ENCODE measurements at places on chromosomes 12 and 14.

DNA sequence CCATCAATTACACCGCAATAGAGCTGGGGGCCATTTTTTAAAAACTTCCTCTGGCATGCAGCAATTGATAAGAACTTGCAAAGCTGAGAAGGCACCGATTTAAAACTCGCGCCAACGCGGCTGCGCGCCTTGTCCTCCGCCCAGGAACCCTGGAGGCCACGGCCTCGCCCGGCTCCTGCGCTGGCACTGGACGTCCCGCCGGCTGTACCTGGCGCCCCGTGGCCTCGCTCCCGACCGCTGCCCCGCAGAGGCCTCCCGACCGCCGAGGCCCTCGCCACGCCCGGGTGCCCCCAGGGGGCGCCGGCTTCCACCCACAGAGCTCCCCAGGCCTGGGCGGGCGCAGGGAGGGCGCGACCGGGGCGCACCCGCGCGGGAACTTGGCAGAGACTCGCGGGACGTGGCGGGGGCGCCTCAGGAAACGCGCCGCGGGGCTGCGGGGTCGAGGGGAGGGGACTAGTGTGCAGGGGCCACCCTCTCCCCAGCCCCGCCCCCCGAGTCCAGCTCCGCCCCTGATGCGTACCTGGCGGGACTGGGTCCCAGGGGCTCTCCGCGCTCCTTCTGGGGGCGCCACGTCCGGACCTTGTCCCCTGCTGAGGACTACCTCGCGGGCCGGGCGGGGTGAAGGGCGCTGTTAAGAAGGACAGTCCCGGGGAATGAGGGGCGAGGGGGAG lies 65.7 kb downstream of the TNFAIP2 start:
- peak; percentile 52 for DNase-seq

DNA sequence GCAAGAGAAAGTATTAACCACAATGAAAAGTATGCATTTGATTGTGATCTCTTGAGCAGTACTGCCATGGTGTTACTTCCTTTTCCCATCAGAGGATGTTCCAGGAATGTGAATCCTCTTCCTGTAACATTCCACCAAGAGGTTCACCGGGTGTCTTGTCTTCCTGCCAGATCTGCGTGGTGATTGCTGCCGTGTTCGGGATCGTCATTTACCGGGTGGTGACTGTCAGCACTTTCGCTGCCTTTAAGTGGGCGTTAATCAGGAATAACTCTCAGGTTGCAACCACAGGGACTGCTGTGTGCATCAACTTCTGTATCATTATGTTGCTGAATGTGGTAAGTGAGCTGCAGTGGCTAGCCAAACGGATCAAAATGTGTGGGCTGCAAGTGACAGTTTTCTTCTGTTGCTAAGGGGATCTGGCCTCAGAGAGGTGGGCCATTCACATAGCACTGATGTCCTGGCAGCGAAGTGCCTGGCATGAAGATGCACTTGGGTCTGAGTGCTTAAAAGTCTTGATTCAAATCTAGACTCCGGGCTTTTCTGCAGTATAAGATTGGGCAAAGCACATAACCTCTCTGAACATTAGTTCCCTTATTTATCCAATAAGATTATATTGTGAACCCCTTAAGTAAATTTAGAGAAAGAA lies 123.4 kb downstream of the SLC5A8 start:
- DNase-seq = no peak

DNA sequence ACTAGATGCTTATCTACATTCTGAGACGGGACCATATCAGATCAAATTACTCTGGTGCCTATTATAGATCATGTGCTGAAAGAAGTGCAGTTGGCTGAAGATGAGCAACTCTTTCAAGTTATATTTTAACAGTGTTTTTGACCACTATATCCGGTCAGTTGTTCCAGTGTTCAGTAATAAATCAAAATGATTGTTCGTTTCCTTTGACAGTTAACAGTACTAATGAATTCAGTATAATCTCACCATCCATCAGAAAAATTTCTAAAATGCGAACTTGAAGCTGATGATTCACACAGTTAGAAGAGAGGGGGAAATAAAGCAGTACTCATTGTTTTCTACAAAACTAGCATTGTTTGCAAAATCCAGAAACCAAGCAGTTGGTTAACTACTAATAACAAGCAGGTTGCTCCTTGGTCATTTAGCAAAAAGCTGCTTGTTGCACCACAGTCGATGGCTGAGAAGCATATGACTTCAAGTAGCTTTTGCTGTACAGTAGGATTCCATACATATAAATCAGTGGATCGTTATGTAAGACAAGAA lies 2.3 kb downstream of the RPS6KA5 start:
- DNase-seq = no peak

GRCh38 chr12:53044052-53044581 lies 5.7 kb upstream of the TNS2 start:
- DNase-seq = no peak

DNA sequence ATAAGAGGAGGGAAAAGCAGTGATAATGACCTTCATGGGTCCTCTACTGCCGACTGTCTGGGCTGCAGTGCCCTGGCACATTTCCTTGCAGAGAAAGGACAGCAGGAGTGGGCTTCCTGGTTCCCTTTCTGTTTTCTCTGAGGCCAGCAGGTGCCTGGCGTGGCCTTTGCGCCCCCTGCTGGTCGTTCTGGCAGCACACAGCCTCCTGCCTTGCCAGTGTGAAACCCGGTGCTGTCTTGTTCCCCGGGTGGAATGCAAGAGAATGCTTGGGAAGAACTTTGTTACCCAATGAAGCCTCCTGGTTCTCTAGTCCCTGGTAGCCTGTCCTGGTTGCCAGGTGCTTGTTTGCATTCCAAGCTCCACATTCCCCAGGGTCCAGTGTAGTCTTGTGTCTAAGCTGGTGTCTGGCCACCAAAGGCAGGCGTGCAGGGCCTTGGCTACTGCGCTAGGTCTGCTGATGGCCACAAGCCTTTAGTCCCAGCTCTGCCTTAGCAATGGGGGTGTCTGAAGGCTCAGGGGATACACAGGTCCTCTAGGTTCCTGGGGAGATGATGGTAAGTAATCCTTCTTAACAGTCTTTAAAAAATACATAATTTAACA lies 1392.4 kb upstream of the TMEM132C start:
- DNase-seq = peak; percentile 77

DNA sequence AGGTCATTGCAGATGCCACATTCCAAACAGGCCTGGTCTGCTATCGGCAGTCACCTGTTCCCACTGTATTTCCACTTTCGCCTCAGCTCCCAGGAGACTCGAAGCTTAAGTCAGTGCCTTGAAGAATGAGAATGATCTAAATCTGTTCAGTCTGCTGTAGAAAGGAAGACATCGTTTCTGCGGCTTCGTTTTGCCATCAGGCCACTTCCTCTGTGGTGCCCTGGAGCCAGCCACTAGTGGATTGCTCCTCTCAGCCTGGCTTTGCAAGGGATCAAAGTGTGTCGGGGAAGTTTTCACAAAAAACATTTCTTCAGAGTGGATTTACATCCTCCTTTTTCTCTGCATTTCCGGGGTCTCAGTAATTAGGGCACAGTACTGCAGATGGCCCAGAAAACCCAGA lies 66.7 kb downstream of the AACS start:
- no peak for DNase-seq

GRCh38 chr14:37558740-37559139 lies 36.3 kb downstream of the FOXA1 start:
- no peak for DNase-seq

DNA sequence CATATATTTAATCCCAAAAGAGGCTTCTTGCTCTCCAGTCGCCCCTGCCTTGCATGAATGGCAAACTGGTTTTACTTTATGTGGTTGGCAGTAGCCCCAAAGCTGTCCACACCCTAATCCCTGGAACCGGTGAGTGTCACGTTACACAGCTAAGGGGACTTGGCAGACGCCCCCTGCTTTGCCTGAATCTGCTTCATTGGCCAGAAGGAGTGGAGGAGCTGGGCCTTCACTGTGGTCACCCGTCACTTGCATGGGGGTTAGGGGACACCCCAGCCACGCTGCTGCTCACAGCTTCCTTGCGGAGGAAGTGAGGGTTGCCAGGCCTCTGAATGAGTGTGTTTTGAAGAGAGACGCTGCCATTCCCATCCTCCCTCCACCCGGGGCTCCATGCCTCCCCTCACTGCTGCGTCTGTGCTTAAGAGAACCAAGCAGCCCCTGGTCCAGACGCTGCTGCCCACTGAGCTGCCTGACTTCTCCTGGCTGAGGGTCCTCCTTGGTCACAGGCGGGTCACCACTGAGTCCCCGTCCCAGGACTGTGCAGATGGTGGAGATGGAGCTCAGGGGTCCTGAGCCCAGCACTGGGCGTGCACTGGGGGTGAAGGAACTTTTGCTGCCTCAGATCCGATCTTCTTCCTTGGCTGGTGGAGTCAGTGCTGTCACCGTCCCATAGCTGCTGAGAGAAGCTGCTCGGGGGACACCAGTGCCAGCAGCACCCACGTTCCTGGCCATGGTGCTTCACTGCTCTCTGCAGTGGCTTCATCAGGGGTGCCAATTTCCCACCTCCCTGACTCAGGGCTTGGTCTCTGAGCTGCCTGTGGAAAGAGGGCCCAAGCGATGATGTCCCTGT lies 39.8 kb downstream of the GALNT9 start:
- DNase-seq = no peak

- DNase-seq = no peak
Observed at GRCh38 chr14:54856152-54856551, 46.5 kb downstream of the GCH1 start.

DNA sequence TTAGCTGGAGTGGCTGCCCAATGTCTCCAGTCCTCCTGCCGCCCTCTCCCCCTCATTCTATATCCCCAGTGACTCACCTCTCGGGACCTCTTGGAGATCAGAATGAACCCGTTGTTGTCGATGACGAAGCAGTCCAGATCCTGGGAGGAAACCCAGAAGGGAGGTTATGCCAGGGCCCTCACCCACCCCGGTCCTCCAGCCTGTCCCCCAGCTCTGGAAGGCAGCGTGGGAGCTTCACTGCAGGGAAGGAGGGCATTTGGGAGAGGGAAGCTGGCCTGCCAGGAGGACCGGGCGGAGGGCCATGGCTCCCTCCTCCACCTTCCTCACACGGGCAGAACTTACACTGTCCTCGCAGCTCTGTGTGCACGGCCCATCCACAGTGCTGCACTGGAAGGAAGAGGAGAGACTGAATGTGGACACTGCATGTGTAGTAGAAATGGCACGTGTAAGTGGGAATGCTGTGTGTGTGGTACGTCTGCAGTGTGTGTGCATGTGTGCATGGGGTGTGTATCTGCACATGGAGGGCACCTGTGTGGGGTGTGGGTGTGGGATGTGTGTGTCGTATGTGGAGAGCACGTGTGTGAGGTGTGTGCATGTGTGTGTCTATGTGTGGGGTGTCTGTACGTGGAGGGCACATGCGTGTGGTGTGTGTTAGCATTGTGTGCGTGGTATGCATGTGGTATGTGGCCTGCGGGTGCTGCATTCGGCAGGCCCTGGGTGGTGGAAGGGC lies 10.0 kb upstream of the LRTM2 start:
- no peak for DNase-seq

GRCh38 chr12:2291182-2291832 lies 238.5 kb downstream of the CACNA1C start:
- DNase-seq = peak; percentile 51

- no peak for DNase-seq
Observed at GRCh38 chr12:52267266-52267665, 7.2 kb upstream of the KRT86 start.

DNA sequence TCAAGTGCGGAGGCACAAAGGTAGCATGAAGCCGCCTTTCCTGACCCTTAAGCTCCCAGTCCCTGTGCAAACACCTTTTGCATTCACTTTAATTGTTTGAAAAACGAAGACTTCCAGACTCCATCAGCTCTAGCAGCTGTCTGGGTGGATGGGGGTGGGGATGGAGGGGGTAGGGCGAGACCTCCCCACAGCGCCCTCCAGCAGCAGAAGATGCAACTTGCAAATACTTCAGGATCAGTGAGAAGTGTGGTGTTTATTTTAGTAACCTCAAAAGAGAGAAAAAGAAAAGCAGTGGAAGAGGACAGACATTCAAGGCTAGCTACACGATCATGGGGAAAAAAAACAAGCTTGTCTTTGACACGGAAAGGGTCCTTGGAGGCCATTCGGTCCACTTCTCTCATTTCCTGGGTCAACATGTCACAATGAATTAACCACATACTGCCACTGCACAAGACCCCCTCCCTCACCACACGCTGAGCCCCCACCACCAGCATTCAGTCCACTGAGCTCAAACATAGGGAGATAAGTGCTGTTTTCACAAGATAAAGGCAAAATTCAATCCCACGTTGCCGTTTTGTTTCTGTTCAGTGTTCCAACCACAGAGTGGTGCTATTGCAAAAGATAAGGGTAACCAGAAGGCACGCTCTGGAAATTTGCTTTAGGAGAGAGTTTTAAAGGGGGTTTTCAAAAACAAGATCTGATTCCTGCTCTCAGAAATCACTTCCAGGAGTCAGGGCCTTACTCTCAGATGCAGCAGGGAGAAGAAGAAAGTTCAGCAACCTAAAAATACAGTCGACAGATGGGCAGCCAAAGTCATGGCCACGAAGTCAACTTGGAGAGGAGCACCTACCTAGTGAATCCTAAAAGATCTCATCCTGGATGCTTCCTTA lies 3.3 kb upstream of the NTF3 start:
- DNase-seq = no peak

GRCh38 chr12:21971344-21971743 lies 30.1 kb upstream of the ABCC9 start:
- no peak for DNase-seq

DNA sequence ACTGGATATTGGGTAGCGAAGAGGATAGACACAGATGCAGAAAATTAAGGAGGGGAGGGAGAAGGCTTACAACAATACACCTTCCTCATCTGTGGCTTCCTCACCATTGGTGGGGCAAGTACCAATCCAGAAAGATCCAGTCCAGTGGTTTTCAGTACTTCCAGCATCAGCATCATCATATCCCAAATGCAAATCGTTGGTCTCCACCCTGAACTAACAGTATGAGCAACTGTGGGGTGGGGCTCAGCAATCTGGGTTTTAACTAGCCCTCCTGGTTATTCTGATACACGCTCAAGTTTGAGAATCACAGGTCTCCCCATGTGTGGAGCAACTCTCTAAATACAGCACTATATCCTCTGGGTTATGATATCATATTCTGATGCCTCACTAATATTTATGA lies 193.7 kb downstream of the PAX9 start:
- DNase-seq = no peak

- no peak for DNase-seq
Observed at GRCh38 chr12:26065451-26065850, 59.4 kb downstream of the BHLHE41 start.

DNA sequence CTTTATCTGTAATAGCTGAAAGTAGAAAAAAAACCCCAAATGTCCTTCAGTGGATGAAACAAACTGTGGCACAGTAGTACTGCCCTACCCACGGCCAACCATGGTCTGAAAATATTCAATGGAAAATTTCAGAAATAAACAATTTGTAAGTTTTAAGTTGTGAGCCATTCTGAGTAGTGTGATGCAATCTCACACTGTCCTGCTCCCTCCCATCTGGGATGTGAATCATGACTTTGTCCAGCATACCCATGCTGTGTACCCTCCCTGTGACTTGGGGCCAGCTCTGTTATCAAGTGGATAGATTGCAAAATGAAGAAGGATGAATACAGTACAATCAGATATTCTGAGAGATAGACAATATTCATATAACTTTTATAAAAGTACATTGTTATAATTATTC lies 106.2 kb downstream of the SMOC1 start:
- DNase-seq = no peak
